ENCODE measurements at places on chromosomes 5 and 9.
A peak's percentile ranks its signal among the peaks of the same experiment; 100 is the strongest.

DNA sequence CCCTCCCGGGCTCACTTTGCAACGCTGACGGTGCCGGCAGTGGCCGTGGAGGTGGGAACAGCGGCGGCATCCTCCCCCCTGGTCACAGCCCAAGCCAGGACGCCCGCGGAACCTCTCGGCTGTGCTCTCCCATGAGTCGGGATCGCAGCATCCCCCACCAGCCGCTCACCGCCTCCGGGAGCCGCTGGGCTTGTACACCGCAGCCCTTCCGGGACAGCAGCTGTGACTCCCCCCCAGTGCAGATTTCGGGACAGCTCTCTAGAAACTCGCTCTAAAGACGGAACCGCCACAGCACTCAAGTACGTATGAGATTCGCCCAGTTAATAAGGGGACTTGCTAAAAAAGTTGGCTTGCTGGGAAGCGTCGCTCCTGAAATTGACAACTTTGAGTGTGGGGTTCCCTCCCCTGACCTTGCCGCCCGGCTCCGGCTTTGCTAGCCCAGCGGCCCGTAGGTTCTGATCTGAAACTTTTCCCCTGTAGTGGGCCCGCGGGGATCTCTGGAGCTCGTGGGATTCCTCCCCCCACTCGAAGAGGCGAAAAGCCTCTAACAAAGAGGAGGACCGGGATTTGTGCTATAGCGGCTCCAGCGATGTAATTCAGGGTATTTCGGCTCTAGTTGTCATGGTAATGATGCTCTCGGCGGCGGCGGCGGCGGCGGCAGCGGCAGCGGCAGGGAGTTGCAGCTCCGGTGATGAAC, 572 bp downstream of the NR4A3 start:
- DNase-seq: peak; percentile 41

DNA sequence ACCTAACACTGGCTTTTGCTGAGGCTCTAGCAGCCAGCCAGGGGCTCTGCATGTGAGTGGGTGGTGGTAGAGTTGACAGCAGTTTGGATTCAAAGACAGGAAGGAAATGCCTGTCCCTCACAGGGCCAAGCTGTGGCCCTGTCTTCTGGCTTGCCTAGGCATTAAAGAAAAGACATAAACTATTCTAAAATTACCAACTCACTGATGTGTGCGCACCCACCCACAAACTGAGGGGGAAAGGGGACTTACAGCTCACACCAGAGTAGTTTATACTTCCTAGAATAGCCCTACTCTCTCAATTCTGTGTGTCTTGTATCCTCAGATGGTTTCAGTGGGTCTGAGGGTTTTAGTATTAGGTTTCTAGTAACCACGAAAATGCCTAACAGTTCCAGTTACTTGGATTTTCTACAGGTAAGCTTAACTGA, 18.3 kb upstream of the IL13 start:
- no peak for DNase-seq

DNA sequence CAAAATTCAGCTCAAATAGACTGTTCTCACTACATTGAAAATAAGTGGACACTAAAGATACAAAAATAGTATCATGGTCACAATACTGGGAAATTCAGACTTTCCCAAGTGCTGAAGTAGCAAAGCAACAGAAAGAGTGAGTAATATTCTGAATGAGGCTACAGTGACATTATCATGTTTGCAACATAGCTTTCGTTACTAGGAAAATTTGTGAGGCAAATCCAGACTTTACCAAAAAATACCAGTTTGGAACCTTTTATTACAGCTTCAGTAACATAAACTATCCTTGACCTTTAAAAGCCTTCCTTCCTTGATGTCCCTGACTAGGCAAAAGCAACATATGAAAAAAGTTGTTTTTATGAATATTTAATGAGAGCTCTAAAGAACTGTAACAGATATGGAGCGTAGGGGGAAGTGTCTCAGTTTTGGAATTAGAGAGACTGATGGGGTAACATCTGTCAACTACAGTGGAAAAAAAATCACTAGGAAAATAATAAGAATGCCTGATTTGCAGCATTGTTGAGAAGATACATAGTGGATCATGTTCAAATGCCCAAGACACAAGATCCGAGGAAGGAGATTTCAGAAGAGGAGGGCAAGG, 312.9 kb downstream of the ADGRV1 start:
- DNase-seq: no peak

- no peak for DNase-seq
These were observed 38.2 kb downstream of the CLINT1 start for GRCh38 chr5:157820593-157821252.

- no peak for DNase-seq
These were observed 617 bp upstream of the FPGS start for GRCh38 chr9:127801955-127802575.

GRCh38 chr5:1447671-1448361, 2.6 kb upstream of the SLC6A3 start:
- no peak for DNase-seq

DNA sequence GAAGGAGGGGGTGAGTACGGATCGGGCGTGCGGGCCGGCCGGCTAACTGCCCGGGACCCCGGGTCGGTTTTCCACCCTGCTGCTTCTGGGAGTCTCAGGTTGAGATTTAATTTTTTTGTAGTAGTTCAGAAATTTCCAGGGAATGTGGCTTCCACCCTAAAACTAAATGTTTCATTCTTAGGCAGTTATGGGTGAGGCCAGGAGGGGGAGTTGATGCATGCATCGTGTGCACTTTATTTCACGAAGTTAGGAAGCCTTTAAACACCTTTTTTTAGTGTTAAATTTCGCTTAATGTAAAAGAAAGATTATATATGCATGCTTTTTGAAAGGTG, 905 bp downstream of the CDK9 start:
- DNase-seq: no peak

DNA sequence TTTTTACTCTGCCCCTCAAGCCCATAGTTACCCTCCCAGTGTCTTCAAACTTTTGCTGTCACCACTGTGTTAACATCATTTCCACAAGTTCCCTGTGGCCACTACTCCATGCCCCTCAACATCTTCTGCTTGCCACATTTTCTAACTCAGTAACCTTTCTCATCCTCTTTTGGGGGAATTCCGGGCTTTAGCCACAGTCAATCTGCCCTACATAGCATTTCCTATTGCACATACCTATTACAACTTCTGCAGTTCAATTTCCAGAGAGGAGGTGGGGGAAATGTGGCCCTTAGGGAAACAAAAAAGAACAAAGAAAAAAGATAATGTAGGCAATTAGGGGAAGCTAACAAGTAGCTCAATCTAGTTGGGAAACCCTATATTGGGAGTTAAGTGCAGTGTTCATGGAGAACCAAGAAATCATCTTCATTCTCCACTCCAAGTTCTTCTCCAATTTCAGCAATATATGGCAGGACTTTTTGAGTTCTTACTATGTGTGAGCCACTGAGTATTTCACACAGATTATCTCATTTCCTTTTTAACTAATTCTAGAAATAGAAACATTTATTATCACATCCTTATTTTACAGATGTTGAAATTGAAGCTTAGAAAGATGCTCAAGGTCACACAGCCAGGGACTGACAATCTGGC, 40.2 kb upstream of the LPAR1 start:
- no peak for DNase-seq

DNA sequence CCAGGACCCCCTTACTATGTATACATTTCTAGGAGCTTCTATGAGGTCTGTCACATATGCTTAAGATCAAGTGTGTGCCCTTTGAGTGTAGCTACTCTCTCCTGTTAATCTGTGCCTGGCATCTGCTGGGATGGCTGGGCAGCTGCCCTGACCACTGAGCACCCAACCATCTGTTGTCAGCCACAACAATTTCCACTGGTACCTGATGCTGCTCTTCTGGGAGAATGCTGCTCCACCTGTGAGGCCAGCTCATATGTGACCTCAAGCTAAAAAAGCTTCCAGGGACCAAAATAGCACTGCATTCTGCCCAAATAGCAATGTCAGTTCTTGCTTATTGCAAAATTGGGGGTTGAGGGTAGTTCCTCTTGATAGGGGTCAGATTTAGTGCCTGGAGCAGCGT, 595.6 kb downstream of the RAB3C start:
- DNase-seq: no peak

DNA sequence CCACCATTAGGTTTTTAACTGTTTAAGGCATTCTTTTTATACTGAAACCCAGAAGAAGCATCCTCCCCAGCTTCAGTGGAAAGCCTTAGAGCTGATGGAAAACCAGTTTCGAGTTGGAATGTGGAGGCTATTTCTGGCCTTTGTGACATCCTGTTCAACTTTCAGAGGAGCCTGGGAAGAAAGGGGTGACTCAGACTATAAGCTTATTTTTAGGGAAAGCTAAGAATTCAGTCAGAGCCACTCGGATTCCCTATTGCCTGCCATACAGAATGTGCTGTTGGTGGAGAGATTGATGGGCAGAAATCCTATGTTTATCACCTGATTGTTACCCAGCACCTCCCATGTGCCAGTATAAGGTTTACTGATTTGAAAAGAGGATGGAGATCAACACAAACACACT, 19.8 kb downstream of the PALM2AKAP2 start:
- DNase-seq: no peak

GRCh38 chr9:129879103-129879699, 43.9 kb downstream of the USP20 start:
- DNase-seq: no peak

DNA sequence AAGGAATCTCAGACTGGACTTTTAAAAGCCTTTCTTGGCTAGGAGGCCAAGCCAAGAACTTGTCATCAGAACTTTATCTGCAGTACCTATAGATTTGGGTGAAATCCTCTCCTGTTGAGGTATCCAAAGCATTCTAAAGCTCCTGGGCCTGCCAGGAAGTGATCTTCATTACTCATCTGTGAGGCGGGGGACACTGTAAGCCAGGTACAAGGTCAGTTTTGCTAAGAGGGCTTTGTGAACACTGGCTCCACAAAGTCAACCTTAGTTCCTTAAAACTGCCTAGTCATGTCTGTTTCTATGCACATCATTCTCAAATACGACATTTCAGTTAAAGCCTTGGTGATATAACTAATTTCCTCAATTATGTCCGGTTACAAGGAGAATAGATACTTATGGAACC, 236.7 kb downstream of the PIK3R1 start:
- DNase-seq: no peak

- DNase-seq: no peak
These were observed 27.8 kb downstream of the PPARGC1B start for GRCh38 chr5:149757956-149758355.

DNA sequence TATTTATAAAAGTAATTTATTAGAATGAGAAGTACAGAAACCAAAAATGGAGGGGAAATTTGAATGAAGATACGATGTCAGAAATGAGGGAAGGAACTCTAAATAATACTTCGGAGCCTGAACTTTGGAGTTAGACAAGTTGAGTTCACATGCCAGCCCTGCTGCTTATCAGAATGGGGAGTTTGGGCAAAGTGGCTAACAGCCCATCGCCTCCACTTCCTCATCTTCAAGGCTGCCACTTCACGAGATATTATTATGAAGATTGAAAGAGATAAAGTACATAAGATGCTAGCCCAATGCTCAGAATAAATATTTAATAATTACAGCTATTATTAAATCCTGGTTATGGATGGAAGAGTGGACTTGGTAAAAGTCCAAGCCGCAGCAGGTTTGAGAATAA, 56.2 kb upstream of the ABCA1 start:
- DNase-seq: no peak

GRCh38 chr5:74042959-74043358, 417.0 kb downstream of the ARHGEF28 start:
- no peak for DNase-seq

GRCh38 chr9:135499326-135500070, 984 bp upstream of the MRPS2 start:
- DNase-seq: peak; percentile 82

- no peak for DNase-seq
These were observed 140.8 kb upstream of the OTULINL start for GRCh38 chr5:14440582-14441431.
